Pulmonary artery endothelial cell (primary cell): ENCODE measurements at places on chromosomes 5 and 9. TPM values are rescaled to one million over a fixed set of nuclear protein-coding genes. Genes with fewer than 3 reads are reported as not detected.

GARIN3 gene
- not detected in 2 replicates for total RNA-seq

RANBP17 gene
- 6.9 and 12.3 TPM in 2 replicates for total RNA-seq

B4GALT7 gene
- 34.6 and 37.1 TPM in 2 replicates for total RNA-seq

ACER2 gene
- total RNA-seq, result 5.5 and 8.1 TPM in 2 replicates

GFRA3 gene
- not detected in 2 replicates for total RNA-seq

FGD3 gene
- total RNA-seq, result not detected in 2 replicates

PITX1 gene
- 0.04 and 0.26 TPM in 2 replicates for total RNA-seq

TMEM245 gene
- 40.4 and 64.0 TPM in 2 replicates for total RNA-seq

OMD gene
- 0.04 and 0.07 TPM in 2 replicates for total RNA-seq

WDR5 gene
- total RNA-seq, result 29.3 and 34.1 TPM in 2 replicates

ACTBL2 gene
- not detected in 2 replicates for total RNA-seq

GNA14 gene
- total RNA-seq, result 3.2 and 12.6 TPM in 2 replicates

PTGDS gene
- not detected in 2 replicates for total RNA-seq

SLC6A18 gene
- not detected in 2 replicates for total RNA-seq

INSL4 gene
- not detected in 2 replicates for total RNA-seq

NPM1 gene
- 1,356 and 1,666 TPM in 2 replicates for total RNA-seq

ZBTB6 gene
- total RNA-seq, result 11.7 and 13.5 TPM in 2 replicates
